ENCODE measurements at places on chromosomes 6 and 20.

- peak; percentile 86 for DNase-seq
Observed at GRCh38 chr6:19804205-19805128, 32.7 kb upstream of the ID4 start.

- peak; percentile 87 for DNase-seq
Observed at GRCh38 chr20:59751075-59751711, 146.9 kb downstream of the PHACTR3 start.

- DNase-seq, result no peak
Observed at GRCh38 chr6:29886701-29887100, 55.6 kb upstream of the HLA-A start.

DNA sequence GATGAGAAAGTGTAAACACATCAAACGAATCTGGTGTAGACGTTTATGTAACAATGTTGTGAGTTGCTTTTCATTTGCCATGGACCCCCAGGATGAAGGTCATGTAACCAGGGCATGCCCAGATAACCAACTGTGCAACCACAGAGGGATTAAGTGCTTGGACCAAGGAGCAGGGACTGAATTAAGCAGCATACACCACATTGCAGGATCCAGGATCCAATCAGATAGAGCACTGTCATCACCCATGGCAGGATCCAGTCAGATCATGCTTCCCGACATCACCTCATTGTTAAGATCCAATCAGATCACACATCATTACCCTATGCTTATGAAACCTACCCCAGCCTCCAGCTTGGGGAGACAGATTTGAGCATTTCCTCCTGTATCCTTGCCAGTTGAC is 74.3 kb upstream of the RCAN2 start:
- no peak for DNase-seq

GRCh38 chr20:62227977-62228958 is 8.2 kb upstream of the HRH3 start:
- DNase-seq, result no peak

DNA sequence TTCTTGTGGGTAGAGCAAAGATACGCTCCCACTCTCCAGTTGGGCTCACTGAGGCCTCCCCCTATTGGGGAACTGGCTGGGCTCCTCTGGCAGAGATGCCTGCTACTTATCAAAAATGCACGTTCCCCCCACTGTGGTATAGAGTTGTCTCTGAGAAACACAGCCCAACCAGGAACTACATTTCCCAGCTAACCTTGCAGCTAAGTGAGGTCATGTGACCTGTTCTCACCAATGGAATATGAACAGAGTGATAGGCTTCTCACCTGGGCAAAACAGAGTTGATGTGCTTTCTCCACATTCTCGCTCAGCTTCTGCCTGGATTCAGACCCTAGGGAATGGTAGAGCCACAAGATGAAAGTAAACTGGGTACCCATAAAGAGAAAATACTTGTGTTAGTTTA is 49.1 kb upstream of the PTPRT start:
- no peak for DNase-seq

- no peak for DNase-seq
Observed at GRCh38 chr6:139567095-139567494, 192.6 kb upstream of the CITED2 start.

DNA sequence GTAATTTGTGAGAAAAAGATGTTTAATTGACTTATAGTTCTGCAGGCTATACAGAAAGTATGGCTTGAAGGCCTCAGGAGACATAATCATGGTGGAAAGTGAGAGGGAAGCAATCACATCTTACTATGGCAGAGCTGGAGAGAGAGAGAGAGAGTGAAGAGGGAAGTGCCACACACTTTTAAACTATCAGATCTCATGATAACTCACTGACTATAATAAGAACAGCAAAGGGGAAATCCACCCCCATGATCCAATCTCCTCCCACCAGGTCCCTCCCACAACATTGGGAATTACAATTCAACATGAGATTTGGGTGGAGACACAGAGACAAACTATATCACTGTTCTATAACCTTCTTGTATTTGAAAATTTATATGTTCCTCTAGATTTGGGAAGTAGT is 117.2 kb upstream of the BMP5 start:
- no peak for DNase-seq

GRCh38 chr6:33390767-33391277 is 801 bp upstream of the KIFC1 start:
- no peak for DNase-seq

- no peak for DNase-seq
Observed at GRCh38 chr6:134555672-134556071, 237.8 kb upstream of the SGK1 start.

DNA sequence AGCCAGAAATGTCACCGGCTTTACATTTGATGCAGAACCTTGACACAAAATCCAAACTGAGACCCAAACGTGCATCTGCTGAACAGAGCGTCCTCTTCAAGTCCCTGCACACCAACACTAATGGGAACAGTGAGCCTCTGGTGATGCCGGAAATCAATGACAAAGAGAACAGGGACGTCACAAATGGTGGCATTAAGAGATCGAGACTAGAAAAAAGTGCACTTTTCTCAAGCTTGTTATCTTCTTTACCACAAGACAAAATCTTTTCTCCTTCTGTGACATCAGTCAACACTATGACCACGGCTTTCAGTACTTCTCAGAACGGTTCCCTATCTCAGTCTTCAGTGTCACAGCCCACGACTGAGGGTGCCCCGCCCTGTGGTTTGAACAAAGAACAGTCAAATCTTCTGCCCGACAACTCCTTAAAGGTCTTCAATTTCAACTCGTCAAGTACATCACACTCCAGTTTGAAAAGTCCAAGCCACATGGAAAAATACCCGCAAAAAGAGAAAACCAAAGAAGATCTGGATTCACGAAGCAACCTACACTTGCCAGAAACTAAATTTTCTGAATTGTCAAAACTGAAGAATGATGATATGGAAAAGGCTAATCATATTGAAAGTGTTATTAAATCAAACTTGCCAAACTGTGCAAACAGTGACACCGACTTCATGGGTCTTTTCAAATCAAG is 108.4 kb downstream of the RTN4IP1 start:
- no peak for DNase-seq

GRCh38 chr6:12265296-12265695 is 24.9 kb upstream of the EDN1 start:
- DNase-seq, result no peak

DNA sequence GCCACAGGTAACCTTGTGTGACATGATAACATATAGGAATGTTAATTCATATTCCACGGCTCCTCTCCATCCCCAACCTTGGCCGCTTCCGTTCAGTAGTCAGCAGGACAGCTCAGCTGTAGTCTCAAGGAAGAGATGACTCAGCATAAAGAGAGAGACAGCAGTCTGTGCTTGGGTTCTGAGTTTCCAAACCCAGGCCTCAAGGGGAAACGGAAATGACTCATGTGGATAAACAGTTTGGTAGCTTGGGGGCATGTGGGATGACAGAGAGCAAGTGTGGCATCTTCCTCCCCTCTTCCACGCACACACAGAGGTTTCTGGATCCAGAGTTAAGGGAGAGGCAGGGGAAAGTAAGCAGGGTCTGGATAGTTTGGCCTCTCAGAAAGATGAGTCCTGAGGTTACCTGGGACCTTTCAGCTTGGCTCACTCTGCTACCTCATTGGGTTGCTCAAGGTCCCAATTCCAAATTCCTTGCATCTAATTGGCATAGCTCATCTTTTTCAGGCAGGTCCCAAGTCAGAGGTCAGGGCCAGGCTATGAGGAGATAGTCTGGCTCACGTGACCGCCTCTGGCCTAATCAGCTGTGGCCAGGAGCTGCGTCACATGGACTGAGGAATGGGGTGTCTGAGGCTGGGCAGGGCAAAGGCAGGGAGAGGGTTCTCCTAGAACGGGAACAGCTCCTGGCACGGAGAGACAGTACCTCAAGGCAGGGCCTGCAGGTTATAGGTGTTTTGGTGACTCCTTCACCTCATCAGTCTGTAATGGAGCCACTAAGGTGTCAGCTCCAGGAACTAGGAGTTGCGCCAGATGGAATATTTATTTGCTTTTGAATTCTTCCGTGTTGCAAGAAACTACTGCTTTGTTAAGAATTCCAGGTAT is 36.5 kb upstream of the MLN start:
- DNase-seq, result no peak

DNA sequence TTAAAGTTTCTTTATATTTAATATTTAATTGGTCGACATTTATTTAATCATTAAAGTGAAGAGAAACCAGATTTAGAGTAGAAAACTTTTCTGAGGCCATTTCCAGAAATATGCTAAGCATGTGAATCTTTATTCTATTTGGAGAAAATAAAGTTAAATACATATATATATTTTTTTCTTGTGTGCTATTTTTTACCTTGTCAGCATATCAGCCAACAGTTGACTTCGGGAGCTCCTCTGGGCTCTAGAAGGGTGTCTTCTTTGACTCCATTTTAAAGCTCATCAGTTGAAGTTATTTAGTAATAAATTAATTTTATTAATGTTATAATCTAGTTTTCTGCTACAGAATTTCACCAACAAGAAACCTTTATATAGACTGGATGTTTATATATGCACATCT is 73.1 kb downstream of the SH3BGRL2 start:
- no peak for DNase-seq

- DNase-seq, result no peak
Observed at GRCh38 chr20:22946596-22946995, 88.5 kb upstream of the SSTR4 start.

- no peak for DNase-seq
Observed at GRCh38 chr6:106092279-106092678, 6.1 kb downstream of the PRDM1 start.

- no peak for DNase-seq
Observed at GRCh38 chr20:19808498-19808897, 50.4 kb downstream of the RIN2 start.

DNA sequence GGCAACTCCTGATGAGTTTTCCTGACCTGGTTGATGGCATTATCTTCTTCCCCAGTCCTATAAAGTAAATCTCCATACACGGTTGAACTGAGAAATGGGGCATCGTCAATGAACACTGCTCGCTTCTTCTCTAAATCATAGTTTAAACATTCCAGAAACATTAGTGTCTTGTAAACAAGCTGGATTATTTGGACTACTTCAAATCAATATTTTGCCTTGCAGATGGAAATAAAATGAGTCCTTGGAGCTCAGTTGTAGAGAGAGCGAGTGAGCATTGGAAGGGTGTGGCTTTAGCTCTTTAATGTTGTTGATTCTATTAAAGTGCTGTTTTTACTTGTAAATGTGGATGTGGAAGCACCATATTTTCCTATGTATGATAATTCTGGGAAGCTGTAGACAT is 18.4 kb downstream of the C6orf89 start:
- DNase-seq, result no peak

- no peak for DNase-seq
Observed at GRCh38 chr20:22729180-22729579, 144.8 kb upstream of the FOXA2 start.

All from spinal cord (tissue), 10 donors.